Stimulated activated CD8-positive, alpha-beta memory T cell treated with anti-CD3 and anti-CD28 coated beads, Interleukin-2, amount 100 ng/mL, for 1 hour (primary cell): ENCODE measurements at places on chromosomes 3 and 15.

- DNase-seq, result no peak
Measured at GRCh38 chr15:52054381-52054780, 35.4 kb downstream of the MAPK6 start.

- no peak for DNase-seq
Measured at GRCh38 chr3:87191175-87191574, 35.9 kb upstream of the CHMP2B start.

- no peak for DNase-seq
Measured at GRCh38 chr3:75260-75659, 121.3 kb upstream of the CHL1 start.

DNA sequence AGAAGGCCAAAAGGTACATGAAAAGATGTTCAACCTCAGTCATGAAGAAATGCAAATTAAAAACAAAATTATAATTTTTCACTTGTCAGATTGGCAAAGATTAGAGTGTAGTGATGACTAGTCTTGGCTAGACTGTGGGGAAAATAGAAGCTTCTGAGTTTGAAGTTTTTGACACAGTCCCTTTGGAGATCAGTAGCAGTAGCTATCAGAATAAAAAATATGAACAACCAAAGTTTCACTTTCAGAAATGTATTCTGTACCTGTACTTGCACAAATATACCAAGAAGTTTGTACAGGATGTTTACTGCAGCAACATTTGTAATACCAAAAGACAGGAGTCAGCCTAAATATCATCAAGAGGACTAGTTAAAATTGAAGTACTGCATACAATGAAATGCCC lies 14.1 kb downstream of the ATP2C1 start:
- DNase-seq, result no peak

- DNase-seq, result no peak
Measured at GRCh38 chr3:109071350-109072142, 46.4 kb downstream of the MORC1 start.

DNA sequence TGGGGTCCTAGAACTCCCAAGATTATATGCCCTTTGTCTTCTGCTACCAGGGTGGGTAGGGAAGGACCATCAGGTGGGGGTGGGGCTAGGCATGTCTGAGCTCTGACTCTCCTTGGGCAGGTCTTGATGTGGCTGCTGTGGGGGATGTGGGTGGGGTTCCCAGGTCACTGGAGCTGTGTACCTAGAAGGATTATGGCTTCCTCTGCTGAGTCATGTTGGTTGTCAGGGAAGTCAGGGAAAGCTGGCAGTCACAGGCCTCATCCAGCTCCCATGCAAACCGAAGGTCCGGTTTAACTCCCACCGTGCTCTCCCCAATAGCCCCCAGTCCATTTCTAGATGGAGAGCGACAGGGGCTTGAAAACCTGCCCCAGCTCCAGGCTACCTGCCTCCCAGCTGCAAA lies 35.2 kb downstream of the EID1 start:
- no peak for DNase-seq

GRCh38 chr15:46786590-46787285 lies 930.6 kb upstream of the SEMA6D start:
- DNase-seq, result no peak

- DNase-seq, result no peak
Measured at GRCh38 chr3:36394176-36394575, 13.9 kb downstream of the STAC start.

DNA sequence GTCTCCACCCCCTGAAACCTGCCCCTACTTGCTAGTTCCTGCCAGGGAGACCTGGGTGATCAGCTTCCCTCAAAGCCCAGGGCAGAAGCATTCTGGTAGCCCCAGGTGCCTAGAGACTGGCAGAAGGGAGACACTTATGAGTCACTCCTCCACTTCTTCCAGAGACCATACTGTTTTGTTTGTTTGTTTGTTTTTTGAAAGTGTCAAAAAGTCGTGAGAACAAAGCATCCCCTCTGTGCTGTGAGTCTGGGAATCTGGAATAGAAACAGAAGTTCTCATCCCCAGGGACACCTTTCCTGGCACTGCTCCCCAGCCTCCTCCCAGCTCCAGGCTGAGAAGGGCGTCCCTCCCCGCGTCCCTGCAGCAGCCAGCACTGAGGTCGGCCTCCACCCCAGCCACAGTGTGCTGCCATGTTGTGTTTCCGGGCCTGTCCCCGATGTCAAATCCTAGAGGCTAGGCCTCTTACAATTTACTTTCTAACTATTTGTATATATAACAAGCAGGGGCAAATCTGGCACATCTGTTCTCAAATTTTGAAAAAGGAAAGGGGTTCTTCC lies 573.0 kb downstream of the RBMS3 start:
- DNase-seq, result no peak
